CD8-positive, alpha-beta T cell (primary cell): ENCODE measurements at places on chromosomes 4 and X.

- no peak for DNase-seq
These were observed 9.0 kb upstream of the RPL34 start for GRCh38 chr4:108611365-108611764.

DNA sequence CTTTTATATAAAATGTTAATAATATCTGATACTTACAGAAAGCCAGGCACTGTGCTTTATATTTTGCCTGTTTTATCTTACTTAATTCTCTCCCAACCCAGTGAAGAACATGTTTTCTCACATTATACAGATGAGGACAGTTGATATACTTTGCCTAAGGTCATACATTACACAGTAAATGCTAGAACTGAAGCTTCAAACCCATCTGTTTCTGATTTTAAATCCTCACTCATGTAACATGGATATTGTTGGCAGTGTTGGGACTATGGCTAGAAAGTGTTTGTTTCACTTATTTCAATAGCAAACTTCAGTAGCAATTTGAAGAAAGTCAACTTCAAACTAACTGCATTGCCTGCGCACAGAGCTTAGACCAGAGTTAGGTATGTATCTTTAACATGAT, 57.4 kb downstream of the RAPGEF2 start:
- no peak for DNase-seq

DNA sequence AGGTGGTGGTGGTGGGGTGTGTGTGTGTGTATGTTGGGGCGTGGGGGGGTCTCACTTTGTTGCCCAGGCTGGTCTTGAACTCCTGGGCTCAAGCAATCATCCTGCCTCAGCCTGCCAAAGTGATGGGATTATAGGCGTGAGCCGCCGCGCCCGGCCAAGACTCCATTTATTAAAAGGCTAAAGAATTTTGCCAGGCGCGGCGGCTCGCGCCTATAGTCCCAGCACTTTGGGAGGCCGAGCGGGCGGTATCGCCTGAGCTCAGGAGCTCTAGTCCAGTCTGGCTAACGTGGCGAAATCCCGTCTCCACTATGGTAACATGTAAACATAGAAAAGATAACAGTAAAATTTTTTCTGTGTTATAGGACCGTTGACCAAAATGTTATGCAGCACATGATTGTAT, 3.7 kb upstream of the UBA1 start:
- DNase-seq = no peak

GRCh38 chrX:100447655-100448397, 37.8 kb upstream of the PCDH19 start:
- peak; percentile 0 for DNase-seq

- DNase-seq = no peak
These were observed 670.3 kb upstream of the FAM241A start for GRCh38 chr4:111475001-111475400.

- no peak for DNase-seq
These were observed 47.4 kb downstream of the REPS2 start for GRCh38 chrX:16993791-16994318.
